ENCODE measurements at places on chromosomes 3 and 15.

- no peak for DNase-seq
- H3K4me3 ChIP-seq, result no peak overlapping the region
- H3K36me3 ChIP-seq, result no peaks in the 10 kb centered on the region
These were observed 103.4 kb downstream of the TPRG1 start for GRCh38 chr3:189275182-189275581.

DNA sequence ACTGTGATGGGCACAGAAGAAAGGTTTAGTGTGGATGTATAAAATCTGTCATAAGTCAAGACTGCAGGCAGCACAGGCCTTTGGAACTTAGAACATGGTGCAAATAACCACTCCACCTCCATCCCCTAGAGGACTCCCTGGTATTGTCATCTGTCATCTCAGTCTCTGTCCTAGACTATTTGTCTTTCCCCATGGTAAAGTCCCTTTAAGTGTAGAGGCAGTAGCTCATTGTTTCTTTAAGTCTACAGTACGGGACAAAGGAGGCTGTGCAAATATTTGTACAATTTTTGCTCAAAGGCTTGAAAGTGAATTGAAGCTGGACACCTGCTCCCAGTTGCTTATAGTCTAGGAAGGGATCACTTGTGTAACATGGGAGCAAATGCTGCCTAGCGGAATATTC lies 3.2 kb upstream of the PXYLP1 start:
- no peaks in the 10 kb centered on the region for H3K36me3 ChIP-seq
- DNase-seq, result no peak
- no peak overlapping the region for H3K4me3 ChIP-seq
- peaks cover 3% of the 10 kb centered on the region for H3K27me3 ChIP-seq

- no peak overlapping the region for H3K27ac ChIP-seq
- H3K27me3 ChIP-seq, result no peaks in the 10 kb centered on the region
- peaks cover 17% of the 10 kb centered on the region for H3K36me3 ChIP-seq
These were observed 53.8 kb downstream of the CCDC66 start for GRCh38 chr3:56610669-56611335.

DNA sequence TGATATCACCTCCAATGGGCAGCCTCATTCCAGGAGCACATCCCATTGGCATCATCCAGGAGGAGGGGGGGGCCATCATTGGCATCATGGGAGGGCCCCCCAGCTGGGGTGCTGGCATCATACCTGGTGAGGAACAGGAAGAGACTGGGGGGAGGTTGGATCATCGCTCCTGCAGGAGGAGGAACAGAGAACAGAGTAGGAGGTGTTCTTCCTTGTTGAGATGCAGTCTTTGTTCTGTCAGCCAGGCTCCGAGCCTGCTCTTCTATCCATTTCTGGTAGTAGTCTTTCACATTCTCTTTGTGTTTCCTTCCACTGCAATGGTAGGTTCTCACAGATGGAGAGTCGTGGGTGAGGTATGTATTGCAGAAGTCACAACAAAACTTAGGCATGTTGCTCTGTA lies 16.7 kb upstream of the ERICH6 start:
- H3K27me3 ChIP-seq, result peaks cover 4% of the 10 kb centered on the region
- H3K4me1 ChIP-seq, result no peaks in the 10 kb centered on the region
- H3K4me3 ChIP-seq, result no peak overlapping the region

DNA sequence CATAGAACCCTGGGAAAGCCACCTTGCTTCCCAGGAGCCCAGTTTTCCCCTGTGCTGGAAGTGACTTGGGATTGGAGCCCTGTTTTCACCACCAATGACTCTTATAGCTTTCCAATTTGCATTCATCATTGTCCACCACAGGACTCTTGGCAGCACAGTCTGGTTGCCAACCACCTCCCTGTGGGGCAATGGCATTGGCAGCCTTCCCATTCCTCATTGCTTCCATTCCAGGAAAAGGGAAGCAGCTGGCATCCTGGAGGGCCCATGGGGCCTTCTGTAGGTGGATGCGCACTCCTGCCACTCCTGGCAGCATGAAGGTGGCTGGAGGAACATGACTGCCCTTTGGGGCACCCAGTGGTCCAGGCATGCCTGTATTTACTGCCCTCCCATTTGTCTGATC lies 57.7 kb downstream of the FEM1B start:
- no peak for DNase-seq
- no peak overlapping the region for H3K4me3 ChIP-seq
- no peak overlapping the region for H3K27ac ChIP-seq
- H3K4me1 ChIP-seq, result peaks cover 18% of the 10 kb centered on the region
- H3K36me3 ChIP-seq, result peaks cover 3% of the 10 kb centered on the region

DNA sequence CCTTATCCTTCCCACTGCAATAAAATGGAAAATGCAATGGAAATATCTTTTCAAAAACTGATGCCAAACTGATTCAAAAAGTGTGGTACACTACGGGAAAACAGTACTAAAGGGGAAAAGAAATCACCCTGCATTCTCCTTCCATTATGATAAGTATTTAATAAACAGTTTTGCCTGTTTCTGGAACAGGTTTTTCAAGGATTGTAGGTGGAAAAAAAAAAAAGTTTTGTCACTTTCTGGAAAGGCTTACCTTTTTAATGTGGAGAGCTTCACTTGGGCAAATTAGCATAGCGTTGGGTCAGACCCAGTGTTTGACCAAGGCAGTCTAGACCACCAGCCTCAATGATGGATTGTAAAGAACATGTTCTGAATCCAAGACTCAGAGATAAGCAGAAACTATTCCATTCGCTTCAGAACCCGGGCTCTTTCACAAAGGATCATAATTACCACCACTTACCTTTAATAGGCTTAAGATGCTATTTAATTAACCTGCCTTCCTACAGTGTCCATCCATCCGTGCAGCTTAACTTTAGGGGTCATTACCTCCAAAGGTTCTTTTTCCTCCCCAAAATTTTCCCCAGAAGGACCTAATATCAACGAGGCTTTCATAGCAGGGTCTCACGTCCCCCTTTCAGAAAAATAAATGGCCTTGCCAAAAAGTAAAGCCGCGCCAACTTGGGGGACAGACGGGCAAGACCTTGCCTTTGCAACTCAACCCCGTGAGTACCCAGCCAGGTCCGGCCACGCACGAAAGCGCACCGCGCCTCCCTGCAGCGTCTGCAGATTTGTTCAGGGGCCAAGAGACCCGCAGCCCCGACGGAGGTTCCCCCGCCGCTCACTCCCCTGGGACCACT lies 1.0 kb downstream of the DCBLD2 start:
- no peaks in the 10 kb centered on the region for H3K36me3 ChIP-seq
- H3K4me1 ChIP-seq, result peaks cover 2% of the 10 kb centered on the region
- peak overlapping the region; percentile 86 for H3K27ac ChIP-seq
- H3K4me3 ChIP-seq, result peak overlapping the region; percentile 62

GRCh38 chr15:65286704-65287519 lies at the start of gene PARP16:
TSS of gene PARP16 (minus strand) at chr15:65286883. CDS start at chr15:65286426, 457 bp downstream.
- H3K27ac ChIP-seq, result peak within 1 kb of the TSS; percentile 14
- peaks cover 11% of the 10 kb centered on the region for H3K4me1 ChIP-seq
- peak; percentile 72 for DNase-seq
- H3K36me3 ChIP-seq, result no peaks in the 10 kb centered on the region

DNA sequence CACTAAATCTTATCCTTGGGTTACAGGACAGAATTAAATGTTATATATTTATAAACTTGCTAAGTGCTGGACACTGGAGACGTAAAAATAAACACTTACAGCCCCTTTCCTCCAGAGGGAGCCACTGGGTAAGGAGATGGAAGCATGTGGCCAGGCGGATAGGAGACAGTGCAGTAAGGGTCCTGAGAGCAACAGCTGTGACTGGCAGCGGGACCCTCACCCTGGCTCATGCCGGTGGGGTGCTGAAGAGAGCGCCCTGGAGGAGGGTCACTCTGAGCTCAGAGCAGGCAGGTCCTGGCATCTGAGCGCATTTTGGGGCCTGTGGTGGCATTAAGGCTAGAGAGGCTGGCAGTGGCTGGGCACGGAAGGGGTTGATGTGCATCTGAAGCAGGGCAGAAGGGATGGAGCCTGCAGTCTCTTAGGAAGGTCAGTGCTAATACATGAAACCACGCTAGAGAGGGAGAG lies 16.0 kb downstream of the SEC61A1 start:
- no peaks in the 10 kb centered on the region for H3K27me3 ChIP-seq
- peak; percentile 55 for DNase-seq
- H3K36me3 ChIP-seq, result peaks cover 86% of the 10 kb centered on the region
- H3K4me3 ChIP-seq, result no peak overlapping the region

DNA sequence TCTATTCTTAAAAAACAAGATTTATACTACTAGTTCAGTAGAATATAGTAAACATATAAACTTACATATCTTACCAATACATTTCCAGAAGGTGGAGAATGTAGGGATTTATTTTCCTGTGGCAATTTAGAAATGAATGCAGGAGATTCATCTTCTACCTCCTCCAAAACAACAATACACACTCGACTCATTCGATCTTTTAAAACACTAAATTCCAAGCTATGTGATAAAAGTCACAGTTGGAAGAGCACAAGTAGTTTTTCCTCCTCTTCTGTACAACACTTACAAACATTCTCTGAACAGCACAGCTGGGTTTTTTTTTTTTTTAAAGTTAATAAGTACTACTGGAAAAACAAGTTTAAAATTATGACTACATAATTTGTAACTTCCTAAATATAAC lies 1.4 kb downstream of the ANKRD28 start:
- no peaks in the 10 kb centered on the region for H3K27me3 ChIP-seq
- H3K4me3 ChIP-seq, result peak overlapping the region; percentile 80
- peak overlapping the region; percentile 99 for H3K27ac ChIP-seq
- H3K36me3 ChIP-seq, result peaks cover 7% of the 10 kb centered on the region
- no peak for DNase-seq

GRCh38 chr3:124053871-124054270 lies 61.9 kb upstream of the ROPN1 start:
- H3K4me3 ChIP-seq, result no peak overlapping the region
- H3K27ac ChIP-seq, result no peak overlapping the region
- peaks cover 2% of the 10 kb centered on the region for H3K4me1 ChIP-seq
- H3K27me3 ChIP-seq, result peaks cover 18% of the 10 kb centered on the region
- DNase-seq, result no peak

Data from IMR-90 (cell line).